ENCODE measurements at places on chromosomes 5 and 9.
A peak's percentile ranks its signal among the peaks of the same experiment; 100 is the strongest.

DNA sequence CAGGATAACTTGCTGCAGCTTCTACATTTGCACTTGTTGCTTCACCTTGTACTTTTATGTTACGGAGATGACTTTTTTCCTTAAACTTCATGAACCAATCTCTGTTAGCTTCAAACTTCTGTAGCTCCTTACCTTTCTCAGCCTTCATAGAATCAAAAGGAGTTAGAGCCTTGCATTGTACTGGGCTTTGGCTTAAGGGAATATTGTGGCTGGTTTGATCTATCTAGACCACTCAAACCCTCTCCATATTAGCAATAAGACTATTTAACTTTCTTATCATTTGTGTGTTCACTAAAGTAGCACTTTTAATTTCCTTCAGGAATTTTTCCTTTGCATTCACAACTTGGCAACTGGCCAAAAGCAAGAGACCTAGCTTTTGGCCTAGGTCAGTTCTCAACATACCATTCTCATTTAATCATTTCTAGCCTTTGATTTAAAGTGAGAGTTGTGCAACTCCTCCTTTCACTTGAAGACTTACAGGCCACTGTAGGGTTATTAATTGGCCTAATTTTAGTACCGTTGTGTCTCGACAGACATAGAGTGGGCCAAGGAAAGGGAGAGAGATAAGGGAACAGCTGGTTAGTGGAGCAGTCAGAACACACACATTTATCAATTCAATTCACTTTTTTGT is 63.7 kb downstream of the SHOC1 start:
- DNase-seq = no peak

DNA sequence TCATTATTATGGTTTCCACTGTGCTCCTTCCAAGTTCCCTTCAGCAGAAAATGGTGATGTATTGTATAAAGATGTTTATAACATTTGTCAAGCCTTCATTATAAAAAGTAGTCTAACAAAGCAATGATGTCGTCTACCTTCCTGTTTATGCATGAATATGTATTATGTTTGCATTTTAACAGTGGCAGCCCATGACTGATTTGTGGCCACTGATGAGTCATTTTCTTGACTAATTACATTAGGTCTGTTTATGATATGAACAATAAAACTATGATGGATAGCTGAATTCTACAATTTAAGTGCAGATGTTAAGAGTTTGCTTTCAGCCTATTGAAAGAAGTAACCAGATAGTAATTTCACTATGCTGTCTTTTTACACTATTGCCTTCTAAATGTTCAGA is 75.4 kb upstream of the ADAMTS19 start:
- DNase-seq = no peak

- DNase-seq = no peak
These were observed 9.9 kb upstream of the SLC2A6 start for GRCh38 chr9:133488686-133489252.

DNA sequence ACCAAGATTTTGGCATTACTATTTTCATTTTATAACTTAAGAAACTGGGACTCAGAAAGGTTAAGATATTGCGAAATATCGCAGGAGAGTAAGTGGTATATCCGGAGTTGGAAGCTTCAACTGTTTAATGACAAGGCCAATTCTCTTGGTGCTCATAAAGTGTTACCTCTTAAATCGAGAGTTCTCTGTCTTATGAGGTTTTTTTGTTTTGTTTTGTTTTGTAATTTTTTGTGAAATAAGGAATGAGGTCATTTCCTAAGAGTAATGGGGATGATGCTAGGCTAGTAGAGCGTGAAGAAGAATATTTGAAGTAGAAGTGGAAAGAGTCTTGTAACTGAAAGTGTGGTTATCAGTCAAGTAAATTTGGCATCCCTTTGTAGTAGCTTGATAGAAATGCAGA is 183.2 kb upstream of the DAB2 start:
- no peak for DNase-seq

- DNase-seq = no peak
These were observed 101.2 kb downstream of the PLK2 start for GRCh38 chr5:58358501-58359178.

GRCh38 chr5:169242849-169243186 is 58.1 kb downstream of the SLIT3 start:
- DNase-seq = no peak

- DNase-seq = peak; percentile 23
These were observed 7.1 kb downstream of the LRRC70 start for GRCh38 chr5:62585751-62586150.

- no peak for DNase-seq
These were observed 80.2 kb upstream of the RUFY1 start for GRCh38 chr5:179470201-179470600.

DNA sequence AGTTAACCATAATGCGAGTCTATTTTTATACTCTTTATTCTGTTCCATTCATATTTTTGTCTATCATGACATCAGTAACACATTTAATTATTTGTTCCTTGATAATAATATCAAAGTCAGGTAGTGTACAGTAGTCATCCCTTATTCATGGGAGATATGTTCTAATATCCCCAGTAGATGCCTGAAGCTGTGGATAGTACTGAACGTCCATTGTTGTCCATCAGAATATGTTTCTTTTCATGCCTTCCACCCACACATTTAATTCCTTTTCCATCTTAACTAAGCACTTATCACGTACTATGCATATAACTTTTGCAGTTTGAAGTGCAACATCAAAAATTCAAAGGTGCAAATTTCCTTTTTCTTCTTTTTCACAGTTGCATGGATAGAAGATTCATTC is 53.6 kb downstream of the FER start:
- DNase-seq = no peak

DNA sequence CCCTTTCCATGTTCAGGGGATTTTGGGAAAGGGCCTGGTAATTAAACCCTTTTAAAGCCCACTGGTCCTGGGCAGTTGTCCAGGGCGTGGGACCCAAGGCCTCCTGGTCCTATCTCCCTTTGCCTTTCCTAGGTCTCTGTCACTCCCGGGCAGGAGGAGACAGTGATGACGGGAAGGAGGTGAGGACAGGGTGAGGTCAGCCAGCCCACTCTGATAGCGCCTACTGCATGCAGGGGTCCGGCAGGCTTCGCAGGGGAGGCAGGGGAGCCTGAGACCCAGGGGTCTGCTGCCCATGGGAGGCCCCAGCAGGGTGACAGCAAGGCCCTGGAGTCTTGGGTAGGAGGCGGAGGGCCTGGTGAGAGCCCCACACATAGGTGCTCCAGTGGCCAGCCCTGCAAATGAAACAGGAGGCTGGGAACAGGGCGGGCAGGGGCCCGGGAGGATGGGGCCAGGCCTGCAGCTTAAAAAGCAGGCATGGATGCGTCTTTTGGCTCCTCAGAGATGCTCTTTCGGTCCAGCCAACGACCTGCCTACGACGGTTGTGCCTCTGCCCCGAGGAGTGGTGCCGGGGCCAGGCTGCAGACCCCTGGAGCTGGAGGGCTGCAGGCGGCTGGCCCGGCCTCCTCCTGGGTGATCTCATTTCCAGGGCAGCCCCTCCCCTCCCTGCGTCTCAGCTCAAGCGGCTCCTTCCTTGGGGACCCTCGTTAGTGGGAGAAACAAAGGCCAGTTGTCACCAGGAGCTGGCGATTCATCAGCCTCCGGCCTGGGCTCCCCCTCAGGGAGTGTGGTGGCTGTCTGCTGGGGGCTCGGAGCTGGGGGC is 6.7 kb upstream of the RXRA start:
- DNase-seq = no peak

- no peak for DNase-seq
These were observed 35.2 kb upstream of the PSD2 start for GRCh38 chr5:139760066-139761056.

GRCh38 chr9:129865668-129866320 is 30.5 kb downstream of the USP20 start:
- no peak for DNase-seq

GRCh38 chr9:16515207-16515606 is 355.3 kb downstream of the BNC2 start:
- no peak for DNase-seq

GRCh38 chr9:112348257-112349007 is 15.0 kb upstream of the PTBP3 start:
- peak; percentile 82 for DNase-seq

- DNase-seq = no peak
These were observed 117.1 kb downstream of the ICE1 start for GRCh38 chr5:5539590-5539989.

- DNase-seq = no peak
These were observed 215.1 kb upstream of the ARRDC3 start for GRCh38 chr5:91598216-91598615.
